Ascending aorta (tissue), 2 donors: ENCODE measurements at places on chromosomes 7 and 10.

DNA sequence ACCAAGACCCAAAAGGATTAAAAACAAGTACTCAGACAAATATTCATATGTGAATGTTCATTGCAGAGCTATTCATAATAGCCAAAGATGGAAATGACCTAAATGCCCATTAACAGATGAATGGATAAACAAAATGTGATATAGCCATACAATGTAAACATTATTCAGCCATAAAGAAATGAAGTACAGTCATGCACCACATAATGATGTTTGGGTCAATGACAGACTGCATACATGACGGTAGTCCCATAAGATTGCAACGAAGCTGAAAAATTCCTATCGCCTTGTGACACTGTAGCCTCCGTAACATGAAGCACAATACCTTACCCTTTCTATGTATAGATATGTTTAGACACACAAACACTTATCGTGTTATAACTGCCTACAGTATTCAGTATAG, 97.9 kb downstream of the ABLIM1 start:
- DNase-seq: no peak

DNA sequence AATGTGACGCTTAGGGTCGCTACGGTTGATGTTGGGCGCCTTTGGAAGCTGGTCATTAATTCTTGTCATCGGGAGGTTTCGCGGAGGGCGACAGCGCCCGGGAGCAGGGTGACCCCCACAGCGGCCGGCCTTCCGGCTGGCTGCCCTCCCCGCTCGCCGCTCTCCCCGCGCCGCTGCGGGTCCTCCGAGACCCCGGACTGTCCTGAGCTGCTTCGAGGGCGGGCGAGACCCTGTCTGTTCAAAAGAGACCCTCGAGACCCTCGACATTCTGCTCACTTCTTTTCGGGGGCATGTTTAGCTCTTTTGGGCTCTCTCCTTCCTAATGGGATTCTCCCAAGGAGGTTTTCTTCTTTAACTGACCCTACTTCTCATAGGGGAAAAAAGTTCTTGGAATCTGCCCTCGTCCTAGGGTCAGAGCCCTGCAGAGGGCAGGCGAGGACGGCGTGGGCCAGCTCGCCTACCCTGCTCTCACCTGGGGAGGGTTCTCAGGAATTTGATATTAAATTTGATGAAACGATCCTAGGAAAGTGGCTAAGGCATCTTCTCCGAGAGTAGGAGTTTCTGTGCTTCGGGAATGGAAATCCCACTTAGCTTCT, 257.0 kb downstream of the OTUD1 start:
- DNase-seq: no peak

GRCh38 chr10:126561294-126561920, 109.1 kb downstream of the C10orf90 start:
- DNase-seq: no peak

DNA sequence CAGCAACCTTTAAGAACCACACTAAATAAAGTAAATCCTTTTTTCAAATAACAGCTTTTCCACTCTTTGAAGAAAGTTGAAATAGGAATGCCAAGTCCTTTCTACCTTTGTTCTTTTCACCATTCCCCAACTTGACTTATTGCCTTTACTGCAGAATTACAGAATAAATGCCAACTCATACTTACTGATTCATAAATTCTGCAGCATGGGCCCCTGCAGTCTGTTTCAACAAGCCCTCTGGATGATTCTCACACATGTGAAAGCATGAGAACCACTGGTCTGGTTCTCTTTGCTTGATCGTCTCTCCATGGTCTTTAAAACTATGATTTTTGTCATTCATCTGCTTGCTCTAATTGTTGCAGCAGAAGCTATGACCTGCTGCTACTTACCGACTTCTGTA, 56.1 kb downstream of the HACD1 start:
- no peak for DNase-seq

- no peak for DNase-seq
These were observed 4.7 kb downstream of the ZNF786 start for GRCh38 chr7:149085866-149086265.

DNA sequence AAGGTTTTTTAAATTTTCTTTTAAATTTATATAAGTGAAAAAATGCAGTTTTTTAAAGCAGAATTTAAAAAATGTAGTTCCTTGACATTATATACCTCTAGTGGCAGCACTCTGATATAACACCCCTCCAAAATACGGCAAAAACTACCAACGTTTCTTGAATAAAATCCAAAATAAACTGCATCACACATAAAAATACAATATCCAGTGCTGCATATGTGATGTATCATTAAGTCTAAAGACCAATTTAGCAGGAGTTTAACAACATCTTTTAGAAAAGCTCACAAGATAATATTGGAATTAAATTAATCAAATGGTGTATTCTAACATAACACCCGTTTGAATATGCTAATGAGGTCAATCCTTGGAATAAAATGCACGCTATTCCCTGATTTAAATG, 1.4 kb downstream of the TCERG1L start:
- no peak for DNase-seq

DNA sequence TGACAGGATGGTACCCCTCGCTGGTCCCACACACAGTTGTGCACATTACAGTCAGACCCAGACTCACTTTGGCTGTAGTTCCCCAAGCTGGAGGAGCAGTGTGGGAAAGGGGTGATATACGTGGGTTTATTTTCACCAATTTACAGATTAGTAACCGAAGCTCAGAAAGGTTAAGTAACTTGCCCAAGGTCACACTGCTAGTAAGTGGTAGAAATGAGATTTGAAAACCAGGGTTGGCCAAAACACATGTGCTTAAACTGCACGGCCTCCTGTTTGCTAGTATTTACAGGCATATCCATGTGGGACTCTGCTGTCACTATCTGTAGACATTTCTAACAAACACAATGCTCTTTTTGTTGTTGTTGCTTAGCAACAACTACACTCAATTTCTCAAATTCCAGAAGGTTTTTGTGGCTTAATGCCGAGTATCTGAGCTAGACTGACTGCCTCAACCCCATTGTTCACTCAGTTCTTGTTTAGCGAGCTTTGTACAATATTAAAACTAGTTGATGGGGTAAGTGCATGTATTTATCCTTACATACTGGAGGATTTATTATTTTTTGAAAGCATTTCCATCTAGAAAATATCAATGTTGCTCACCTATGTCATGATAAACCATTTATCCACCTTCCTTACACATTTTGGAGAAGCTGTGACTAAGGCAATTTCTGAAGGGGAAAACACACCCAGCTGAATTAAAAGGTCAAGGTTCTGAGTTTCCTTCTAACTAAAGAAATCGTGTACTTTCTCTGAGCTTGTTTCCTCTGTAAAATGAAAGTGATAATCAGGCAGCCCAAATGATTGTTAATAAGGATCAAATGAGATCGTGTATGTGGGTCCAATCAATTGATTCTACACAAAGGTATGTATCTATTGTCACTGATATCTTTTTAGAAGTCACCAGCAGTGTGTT, 5.3 kb upstream of the TMEM139 start:
- DNase-seq: no peak

GRCh38 chr10:124425227-124425962, 6.7 kb upstream of the OAT start:
- no peak for DNase-seq

DNA sequence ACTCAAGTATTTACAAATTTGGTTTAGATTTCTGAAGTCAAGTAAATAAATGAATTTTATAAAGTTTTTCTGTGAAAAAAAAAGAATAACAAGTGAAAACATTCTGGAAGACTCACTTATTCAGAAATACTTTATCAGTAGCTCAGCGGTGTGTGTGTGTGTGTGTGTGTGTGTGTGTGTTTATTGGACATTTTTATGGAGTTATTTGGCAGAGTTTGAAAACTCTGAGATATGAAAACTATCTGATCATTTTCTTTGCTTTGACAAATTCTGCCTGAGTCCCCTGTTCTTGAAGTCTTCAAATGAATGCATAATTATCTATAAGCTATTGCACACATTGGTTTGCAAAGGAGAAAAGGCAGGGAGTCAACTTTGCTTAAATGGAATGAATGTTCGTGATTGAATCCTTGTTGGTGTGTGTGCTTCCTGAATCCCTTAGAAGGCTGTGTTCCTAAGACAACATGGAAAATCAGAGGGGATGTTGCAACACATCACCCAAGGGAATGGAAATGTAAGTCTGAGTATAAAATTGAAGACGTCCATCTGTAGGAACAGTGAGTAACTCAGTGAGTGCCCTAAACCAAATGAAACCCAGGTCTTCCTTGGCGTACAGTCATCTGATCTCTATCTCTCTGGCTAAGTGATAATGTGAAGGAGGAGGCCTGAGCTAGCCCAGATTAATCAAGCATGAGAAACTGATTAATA, 160.9 kb downstream of the REEP3 start:
- no peak for DNase-seq

GRCh38 chr10:17671307-17671706, 27.4 kb downstream of the STAM start:
- no peak for DNase-seq
